ENCODE measurements at places on chromosomes 13 and 19.

DNA sequence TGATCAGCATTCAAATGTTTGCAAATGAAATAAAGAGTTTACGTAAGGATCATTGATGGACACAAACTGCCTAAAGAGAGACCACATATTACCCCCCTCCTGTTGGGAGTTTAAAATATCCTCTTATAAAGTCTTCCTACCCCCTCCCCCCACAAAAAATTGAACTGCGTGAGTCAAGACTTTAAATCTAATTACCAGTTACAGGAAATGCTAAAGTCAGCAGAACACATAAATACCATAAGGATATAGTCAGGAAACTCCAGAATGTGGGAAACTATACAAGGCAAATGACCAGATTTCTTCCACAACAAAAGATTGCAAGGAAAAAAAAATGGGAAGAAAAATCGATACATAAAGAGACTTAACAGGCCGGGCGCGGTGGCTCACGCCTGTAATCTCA lies 44.4 kb upstream of the FARP1 start:
- DNase-seq, result no peak

DNA sequence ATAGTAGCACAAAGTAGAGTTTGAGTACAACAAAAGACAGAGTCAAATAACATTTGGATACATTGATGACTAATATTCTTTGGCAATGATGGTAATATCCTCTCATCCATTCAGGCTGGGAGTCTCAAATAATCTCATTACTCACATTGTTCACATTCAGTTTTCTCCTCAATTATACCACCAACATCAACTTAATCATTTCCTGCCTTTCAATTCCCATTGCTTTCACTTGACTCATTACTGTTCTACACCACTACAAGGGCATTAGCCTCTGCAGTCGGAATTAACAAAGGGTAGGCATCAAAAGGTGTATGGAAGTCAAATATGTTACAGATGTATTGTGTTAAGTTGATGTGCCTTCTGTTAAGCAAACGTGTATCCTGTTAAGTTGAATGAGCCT lies 518.4 kb upstream of the SLITRK1 start:
- no peak for DNase-seq

GRCh38 chr13:75296641-75297040 lies 185.3 kb downstream of the TBC1D4 start:
- DNase-seq, result no peak

GRCh38 chr13:36450534-36450933 lies 18.2 kb downstream of the CCNA1 start:
- no peak for DNase-seq

GRCh38 chr13:51740698-51741097 lies 63.3 kb downstream of the DHRS12 start:
- no peak for DNase-seq

Data from activated CD4-positive, alpha-beta memory T cell treated with anti-CD3 and anti-CD28 coated beads, Interleukin-2, amount 10 ng/mL, durations not matched to agents 7 days and 5 days (primary cell).